ENCODE measurements at places on chromosomes 12 and 14.
A peak's percentile ranks its signal among the peaks of the same experiment; 100 is the strongest.

GRCh38 chr12:37672655-37673260 lies 643.8 kb upstream of the ALG10B start:
- no peak for DNase-seq

GRCh38 chr12:66279123-66279712 lies 23.1 kb upstream of the HELB start:
- no peak for DNase-seq

- no peak for DNase-seq
These were observed 39.3 kb upstream of the KCNA1 start for GRCh38 chr12:4870423-4870822.

DNA sequence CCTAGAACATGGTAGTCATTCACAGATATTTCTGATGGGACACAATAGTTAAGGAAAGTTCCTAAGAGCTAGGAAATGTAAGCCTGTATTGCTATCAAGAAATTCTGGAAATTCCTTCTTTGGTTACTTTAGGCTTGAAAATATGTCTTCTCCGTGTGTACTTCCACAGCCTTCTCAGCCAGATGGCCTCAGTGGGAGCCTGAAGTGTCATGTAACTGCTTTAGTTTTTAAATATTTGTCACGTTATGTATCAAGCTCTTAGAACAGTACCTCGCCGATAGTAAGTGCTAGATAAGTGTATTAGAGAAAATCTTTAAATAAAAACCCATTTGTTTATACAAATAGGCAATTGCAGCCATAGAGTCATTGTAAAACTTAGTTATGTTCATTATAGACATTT lies 95.6 kb downstream of the DERA start:
- DNase-seq = no peak

GRCh38 chr12:71791473-71792150 lies 36.9 kb downstream of the RAB21 start:
- DNase-seq = no peak

- no peak for DNase-seq
These were observed 1655.3 kb upstream of the FLRT2 start for GRCh38 chr14:83874662-83875061.

GRCh38 chr12:80702889-80703805 lies 4.3 kb upstream of the MYF6 start:
- DNase-seq = no peak

GRCh38 chr14:91154851-91155625 lies 41.2 kb downstream of the DGLUCY start:
- no peak for DNase-seq

- DNase-seq = no peak
These were observed 166.6 kb downstream of the KTN1 start for GRCh38 chr14:55746558-55746957.

DNA sequence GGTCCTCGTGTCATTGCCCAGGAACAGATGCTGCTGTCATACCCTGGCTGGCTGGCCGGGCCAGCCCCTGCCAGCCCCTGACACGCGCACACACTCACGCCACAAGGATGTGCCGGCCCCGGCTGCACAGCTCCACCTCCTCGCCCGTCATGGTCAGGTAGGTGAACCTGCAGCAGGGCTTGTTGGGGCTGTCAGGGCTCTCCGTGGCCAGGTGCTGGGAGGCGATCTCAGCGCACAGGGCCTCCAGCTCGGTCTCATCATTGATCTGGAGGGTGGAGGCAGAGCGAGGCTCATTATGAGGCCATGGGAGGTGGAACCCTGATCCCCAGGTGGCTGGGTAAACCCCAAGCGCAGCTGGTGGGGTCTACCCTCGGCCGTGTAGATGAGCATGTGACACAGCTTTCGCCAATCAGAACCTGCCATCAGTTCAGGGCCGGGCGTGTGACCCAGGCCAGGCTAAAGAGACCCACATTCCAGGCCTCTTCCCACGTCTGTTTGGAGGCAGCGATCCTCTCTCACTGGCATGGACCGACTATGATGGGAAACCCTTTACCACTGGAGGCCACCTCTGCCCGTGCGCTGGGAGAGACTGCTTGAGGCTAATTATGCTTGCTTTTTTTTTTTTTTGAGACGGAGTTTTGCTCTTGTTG lies 38.8 kb downstream of the TRAFD1 start:
- no peak for DNase-seq

- DNase-seq = peak; percentile 64
These were observed 389.6 kb upstream of the DDHD1 start for GRCh38 chr14:53542732-53543131.

- no peak for DNase-seq
These were observed 65.7 kb upstream of the ASPG start for GRCh38 chr14:104019806-104020205.

DNA sequence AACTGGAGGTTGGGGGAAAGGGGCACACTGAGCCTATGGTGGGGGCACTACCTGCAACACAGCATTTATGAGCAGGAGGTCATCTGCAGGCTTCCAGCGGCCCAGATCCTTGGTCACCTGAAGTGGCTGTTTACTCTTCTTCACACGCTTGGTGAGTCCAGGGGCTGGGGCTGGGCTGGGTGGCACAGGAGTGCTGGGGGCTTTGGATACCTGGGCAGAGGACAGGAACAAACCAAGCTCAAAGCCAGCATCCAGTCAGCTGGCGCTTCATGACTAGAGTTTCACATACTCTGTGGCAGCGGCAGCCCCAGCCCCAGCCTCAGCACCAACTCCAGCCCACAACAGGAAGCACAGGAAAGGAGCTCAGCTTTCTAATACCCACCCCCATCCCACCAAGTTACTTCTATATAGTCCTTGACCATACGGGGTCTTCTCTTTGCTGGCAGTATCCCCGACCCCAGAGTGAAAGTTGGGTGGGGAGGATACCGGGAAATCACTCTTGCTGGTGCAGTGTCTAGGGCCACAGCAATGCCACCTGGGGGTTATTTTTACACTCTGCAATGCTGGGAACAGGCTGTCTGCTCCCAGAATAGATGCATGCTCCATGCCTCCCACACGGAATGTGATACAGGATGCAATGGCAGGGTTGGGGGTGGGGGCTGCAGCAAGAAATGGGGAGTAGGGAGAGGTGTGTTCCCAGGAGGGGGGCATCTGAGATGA lies 3.1 kb downstream of the MCRS1 start:
- no peak for DNase-seq

GRCh38 chr14:100885196-100885595 lies 18.3 kb downstream of the RTL1 start:
- no peak for DNase-seq

DNA sequence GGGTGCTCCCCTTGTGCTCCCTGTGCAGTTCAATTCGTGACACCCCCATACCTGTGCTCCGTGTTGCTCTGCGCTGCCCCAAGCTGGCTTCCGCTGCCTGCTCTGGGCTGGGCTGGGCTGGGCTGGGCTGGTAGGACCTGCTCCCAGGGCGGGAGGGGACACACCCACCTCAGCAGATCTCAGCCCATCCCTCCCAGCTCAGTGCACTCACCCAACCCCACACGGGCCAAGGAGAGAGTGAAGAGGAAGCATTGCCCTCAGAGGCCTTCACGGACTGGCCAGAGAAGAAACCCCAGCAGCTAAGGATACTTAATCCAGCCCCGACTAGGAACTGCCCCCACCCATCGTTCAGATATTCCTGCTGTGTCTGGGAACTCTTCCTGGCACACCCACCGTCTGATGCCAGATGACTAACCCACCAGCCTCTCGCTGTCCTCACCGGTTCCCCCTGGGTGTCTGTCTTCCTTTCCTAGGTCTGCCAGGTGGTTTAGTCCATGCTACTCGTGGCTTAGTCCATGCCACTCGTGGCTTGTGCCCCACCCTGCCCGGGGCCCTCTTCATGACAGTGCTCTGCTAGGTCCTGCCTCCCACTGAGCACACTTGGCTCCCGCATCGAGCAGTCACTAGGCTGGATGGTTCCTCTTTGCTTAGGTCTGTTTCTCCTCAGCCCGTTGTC lies at the start of gene LPAR5:
LPAR5 (minus strand) TSS at position 104 of the 676 bp plus-strand sequence. CDS start 14,711 bp downstream, outside the sequence.
- DNase-seq = no peak

DNA sequence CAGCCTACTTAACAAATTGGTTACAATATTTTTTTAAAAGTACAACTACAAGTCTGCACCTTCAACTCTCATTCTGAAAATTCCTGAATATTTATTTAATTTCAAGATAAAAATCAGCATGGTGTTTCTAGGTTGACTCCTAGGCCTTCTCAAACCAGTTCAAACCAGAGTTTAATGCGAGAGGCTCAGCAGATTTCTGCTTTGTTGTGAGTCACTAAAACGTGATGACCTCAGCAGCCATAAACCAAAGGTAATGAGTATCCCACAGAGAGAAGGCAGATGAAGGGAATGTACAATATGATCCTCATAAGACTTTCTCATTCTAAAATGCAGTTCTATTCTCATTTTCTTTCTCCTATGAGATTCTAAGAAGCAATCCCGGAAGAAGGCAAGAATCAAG lies 1.5 kb downstream of the PRDM4 start:
- no peak for DNase-seq

- DNase-seq = no peak
These were observed 21.7 kb downstream of the MMP17 start for GRCh38 chr12:131849700-131850553.

GRCh38 chr14:22194664-22195063 lies 394.4 kb downstream of the DAD1 start:
- no peak for DNase-seq

- no peak for DNase-seq
These were observed 26.6 kb downstream of the JKAMP start for GRCh38 chr14:59510966-59511365.

DNA sequence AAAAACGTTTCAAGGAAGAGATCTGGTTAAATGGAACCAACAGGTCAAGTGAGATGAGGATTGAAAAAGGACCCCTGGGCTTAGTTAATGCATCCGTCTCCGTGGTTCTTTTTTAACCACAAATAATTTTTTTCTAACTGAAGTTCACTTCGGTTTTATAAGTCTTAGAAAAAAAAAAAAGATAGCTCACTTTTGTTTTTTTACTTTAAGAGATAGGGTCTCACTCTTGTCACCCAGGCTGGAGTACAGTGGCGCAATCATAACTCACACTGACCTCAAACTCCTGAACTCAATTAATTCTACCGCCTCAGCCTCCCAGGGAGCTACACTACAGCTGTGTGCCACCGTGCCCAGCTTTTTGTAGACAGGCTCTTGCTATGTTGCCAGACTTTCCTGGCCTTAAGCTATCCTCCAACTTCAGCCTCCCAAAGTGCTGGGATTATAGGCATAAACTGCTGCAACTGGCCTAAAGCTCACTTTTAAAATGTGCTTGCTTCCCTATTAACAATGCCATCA lies 11.8 kb downstream of the HNRNPC start:
- DNase-seq = no peak

DNA sequence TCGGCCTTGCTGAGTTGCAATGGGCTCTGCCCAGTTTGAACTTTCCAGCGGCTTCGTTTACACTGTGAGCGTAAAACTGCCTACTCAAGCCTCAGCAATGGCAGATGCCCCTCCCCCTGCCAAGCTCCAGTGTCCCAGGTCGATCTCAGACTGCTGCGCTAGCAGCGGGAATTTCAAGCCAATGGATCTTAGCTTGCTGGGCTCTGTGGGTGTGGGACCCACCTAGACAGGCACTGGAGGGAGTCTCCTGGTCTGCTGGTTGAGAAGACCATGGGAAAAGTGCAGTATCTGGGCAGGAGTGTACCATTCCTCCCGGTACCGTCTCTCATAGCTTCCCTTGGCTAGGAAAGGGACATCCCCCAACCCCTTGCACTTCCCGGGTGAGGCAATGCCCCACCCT lies 88.2 kb downstream of the KLHL28 start:
- no peak for DNase-seq

DNA sequence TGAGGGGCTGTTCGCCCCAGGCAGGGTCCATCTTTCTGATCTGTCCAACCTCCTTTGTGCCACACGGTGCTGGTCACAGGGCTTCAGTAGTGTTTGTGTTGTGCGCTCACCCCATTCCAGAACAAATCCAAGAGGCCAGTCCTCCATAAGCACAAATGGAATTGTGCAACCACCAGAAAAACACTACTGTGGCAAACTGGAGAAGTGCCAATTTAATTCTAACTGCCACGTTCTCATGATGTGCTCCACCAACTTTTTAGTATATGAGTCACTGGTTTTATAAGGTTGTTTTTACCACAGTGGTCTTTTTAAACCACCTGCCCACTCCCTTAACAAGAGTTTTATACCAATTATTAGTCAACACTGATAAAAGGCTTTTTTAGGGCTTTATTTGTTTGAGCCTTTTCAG lies 380.2 kb downstream of the NAV3 start:
- no peak for DNase-seq

DNA sequence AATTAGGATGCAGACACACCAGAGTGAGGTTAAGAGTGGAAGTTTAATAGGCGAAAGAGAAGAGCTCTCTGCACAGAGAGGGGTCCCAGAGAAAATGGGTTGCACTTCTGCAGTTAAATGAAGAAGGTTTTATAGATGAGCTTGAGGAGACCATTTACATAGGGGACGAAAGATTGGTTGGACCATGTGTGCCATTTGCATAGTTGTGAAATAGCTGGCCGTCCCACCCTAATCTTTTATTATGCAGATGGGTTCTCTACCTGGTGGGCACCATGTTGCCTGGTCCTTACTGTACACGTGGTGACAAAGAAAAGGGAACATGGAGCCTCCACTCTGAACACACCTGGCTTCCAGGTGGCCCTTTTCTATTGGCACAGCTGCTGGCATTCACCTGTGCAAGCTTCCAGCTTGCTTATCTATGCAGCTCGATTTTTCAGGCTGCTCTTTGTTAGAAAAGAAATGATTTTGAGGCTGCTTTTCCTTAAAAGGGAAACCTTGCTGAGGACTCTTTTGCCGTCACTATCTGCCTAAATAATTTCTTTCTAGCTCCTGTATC lies 67.1 kb upstream of the SRSF5 start:
- no peak for DNase-seq

DNA sequence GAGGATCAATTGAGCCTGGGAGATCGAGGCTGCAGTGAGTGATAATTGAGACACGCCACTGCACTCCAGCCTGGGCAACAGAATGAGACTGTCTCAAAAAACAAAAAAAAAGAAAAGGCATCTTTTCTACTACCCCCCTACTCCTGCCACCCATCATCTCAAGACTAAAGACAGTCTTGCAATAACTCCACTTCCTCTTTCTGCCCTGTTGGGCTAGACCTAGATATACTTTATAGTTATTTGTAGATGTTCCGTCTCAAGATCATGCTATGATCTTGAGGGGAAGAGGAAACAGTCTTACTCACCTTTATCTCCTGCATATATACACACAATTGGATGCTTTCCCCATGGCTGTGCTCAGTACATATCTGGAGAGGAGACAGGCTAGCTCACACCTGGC lies 12.1 kb upstream of the ESPL1 start:
- DNase-seq = no peak

- DNase-seq = peak; percentile 79
These were observed 45.7 kb upstream of the ITPR2 start for GRCh38 chr12:26878661-26879119.

Measured in right forelimb (tissue), 1 donor.